ENCODE measurements at places on chromosomes 3 and 15. TPM values are rescaled to one million over a fixed set of nuclear protein-coding genes. Genes with fewer than 3 reads are reported as not detected.

- no peak for DNase-seq
Measured at GRCh38 chr3:81761904-81762580, 597 bp upstream of the GBE1 start.

DNA sequence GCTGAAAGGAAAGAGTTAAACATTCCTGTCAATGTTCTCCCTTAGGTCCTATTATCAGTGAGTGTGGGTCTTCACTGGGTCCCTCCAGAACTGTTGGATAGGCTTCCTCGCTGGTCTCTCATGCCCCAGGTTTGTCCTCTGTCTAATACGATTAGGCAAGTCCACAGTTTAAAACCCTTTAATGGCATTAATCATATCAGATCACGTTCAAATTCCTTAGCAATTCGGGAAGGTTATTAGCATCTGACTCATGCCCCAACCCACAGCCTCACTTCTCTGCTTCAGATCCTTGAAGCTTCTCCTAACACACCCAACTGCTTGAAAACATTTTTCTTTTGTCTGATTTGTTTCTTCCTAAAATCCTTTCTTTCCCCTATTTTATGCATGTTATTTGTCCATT, 224.3 kb upstream of the ATP10A start:
- DNase-seq, result no peak

DNA sequence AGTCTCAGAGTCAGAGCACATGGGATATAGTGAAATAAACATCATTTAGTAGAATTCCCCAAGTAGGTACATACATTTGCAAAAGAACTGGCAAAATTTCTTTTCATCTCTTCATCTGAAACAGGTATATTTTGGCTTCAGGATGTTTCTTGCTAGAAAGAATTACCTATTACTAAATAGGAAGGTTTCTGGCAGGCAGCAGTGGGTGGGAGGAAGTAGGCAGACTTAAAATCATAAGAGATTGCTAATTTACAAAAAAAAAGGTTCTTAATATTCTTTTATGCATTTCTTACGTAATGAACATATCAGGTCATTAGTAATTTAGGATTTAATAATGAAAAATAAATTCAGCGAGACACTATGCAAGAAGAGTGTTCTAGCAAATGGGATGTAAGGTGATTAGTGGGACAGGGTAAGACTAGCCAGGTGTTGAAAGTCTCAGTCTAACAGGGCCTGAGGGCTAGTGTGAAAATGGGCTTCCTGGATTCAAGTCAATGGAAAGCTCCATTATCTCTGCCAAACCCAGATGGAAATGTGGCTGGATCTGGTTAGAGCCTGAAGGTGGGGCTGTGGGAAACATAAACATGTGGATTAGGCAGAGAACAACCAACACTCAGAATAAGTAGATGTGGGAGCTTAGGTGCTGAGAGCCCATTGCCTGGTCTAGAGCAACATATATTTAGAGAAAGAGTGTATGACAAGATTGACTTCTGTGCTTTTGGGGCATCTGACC, 127.4 kb upstream of the FEZF2 start:
- DNase-seq, result no peak

GRCh38 chr3:187540847-187541246, 129.3 kb downstream of the SST start:
- DNase-seq, result no peak

DNA sequence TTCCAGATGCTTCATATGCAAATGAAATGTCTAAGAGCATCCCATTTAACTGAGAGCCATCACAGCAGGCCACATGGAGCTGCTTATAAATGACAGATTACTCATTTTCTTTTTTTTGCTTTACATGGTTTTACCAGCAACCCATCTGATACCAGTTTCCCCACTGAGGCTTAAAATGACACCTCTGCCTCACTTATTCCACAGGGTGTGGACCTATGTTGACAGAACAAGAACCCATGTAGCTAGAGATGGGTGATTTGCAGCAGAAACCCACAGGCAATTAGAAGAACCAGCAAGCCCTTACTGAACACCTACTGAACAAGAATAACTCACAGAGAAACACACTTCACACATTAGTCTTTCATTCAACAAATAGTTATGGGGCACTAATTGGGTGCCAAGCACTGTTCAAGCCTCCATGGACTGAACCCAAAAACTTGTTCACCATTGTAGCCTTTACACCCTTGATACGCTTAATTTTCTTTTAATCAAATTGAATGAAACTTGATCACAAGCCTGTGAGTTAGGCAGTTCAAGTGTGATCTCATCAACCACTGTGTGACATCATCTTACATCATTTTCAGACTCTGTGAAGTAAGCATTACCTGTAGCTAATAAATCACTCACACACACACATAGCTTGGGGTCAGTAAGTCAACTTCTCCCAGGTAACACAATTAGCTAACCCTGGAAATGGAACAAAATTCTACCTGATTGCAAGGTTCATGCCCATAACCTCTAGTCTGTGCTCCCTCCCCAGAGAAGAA, 45.4 kb downstream of the MAGI1 start:
- no peak for DNase-seq

GRCh38 chr3:137259089-137259488, 301.3 kb downstream of the IL20RB start:
- DNase-seq, result no peak

DNA sequence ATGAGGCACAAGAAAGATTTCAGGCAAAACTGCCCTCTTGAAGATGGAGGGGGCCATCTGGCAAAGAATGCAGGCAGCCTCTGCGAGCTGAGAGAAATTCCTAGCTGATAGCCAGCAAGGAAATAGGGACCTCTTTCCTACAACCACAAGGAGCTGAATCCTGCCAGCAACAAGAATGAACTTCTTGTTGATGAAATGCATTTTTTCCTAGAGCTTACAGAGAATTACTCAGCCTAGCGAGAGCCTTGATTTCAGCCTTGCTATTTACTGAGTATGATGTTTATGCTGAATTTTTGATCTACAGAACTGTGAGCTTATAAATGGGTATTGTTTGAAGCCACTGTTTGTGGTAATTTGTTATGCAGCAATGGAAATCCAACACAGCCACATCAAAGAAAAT, 148.5 kb upstream of the NAALADL2 start:
- DNase-seq, result no peak

- DNase-seq, result no peak
Measured at GRCh38 chr3:124034016-124034843, 42.3 kb upstream of the ROPN1 start.

DNA sequence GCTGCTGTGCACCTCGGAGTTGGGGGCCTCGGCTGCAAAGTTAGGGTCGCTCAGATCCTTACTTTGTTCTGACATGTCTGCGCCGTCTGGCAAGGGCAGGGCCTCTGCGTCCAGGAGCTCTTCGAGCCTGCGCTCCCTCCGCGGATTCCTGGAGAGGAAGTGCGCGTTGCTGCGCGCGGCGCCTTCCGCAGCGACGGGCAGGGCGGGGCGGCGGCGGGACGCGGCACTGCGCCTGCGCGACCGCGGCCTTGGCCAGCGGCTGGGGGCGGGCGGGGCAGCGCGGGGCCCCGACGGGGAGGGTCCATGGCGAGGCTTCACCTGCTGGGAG, at the start of gene NDN:
Gene NDN, minus strand, starts transcription at position 163 of the 328 bp plus-strand sequence. Its CDS starts 88 bp downstream, at position 75.
- DNase-seq, result peak; percentile 70

GRCh38 chr3:71903112-71903495, 118.2 kb upstream of the PROK2 start:
- DNase-seq, result no peak

DNA sequence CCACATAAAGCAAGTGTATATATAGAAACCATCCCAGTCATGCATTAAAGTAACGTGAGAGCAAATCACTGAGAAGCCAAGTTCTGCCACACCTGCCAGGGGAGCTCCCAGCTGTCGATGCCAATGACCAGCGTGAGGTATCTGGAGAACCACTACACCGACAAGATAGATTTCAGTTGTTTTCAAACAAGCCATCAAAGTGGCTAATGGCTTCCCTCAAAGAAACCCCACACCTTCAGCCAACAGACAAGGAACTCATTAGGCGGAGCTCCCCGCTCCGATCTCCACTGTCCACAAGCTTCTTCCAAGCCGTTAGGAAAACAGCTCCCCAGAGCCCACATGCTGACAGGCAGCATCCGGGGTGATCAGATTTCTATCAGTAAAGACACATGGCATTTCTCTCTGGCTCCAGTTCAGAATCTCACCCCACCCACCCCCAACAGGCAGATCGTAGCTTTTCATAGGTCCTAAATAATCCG, 54.2 kb upstream of the SPATA12 start:
- no peak for DNase-seq

- DNase-seq, result no peak
Measured at GRCh38 chr3:166582236-166582635, 745.0 kb upstream of the BCHE start.

DNA sequence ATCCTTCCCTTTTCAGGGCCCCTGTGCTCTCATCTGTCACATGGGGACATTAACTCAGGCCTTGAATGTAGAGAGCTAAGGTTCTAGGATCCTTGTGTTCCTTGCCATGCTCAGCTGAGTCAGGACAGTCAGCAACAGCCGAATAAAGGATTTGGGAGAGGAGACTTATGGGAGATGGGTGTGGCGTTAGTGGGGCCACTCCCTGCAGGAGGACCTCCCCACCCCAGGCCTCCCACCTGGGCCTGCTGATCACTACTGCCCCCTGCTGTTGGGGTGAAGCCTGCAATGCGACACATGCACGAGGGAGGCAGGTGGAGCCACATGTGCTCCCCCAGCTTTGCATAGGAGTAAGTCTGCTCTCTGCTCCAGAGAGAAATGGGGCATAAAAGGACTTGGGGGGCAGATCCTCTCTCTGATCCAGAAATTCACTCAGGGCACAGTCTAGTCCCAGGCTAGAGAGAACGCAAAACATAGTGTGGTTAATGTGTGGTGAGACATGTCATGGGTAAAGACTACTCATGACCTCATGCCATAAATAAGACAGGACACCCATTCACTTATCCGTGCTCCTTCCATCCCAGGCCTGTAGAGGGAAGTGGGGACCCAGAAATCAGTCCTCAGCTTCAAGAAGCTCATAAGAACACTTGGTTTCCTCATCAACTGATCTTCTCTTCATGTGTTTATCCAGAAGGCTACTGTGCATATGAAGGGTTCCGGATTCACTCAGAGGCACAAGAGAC, 19.4 kb downstream of the RBP1 start:
- DNase-seq, result no peak

DNA sequence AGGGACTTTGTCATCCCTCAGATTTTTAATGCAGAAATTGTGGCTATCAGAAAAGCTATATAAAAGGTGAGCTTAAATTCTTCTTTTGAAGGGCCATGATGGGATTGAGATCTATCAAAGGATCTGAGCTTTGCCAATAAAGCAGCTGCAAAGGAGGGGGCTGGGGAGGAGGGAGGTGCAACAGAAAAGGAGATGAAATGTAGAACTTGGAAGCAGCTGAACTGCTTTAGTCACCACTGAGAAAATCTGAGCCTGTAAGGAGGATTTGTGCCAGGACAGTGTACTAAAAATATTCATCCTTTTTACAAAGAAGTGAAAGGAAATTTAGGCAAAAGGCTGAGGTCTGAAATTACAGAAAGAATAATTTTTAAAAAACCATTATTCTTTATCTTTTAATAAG, 10.4 kb downstream of the TSPAN3 start:
- no peak for DNase-seq

GRCh38 chr15:85415783-85416182, 35.4 kb downstream of the AKAP13 start:
- DNase-seq, result no peak

- no peak for DNase-seq
Measured at GRCh38 chr3:133568294-133569014, 5.0 kb upstream of the CDV3 start.

GRCh38 chr3:45537970-45538640, 56.4 kb upstream of the LIMD1 start:
- DNase-seq, result peak; percentile 77

DNA sequence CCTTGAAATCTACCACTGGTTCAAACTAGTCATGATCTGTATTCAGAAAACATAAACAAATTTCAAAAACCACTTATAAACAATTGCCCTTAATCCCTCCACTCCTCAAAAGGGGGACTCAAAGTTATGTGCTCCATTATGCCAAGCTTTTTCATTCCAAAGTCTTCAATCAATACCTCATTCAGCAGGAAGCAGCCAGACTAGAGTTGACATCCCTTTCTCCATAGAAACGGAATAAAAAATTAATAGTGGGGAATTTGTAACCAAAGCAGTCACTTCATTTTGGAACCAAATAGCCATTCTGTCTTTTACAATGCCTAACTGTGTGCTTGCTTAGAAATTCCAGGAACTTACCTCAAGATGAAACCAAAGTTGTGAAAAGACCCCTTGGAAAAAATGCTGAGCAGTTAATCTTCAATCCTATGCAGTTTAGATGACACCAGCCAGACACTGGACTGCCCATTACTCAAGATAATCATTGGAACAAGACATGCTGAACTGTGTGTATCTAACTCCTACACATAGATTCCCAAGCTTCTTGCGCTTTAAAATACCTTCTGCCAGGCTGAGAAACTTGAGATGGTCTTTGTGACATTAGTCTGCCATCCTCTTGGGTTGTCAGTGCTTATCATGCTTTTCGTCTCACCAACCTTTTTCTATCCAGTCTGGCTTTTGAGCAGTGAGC, 406.2 kb downstream of the PLOD2 start:
- DNase-seq, result no peak

- DNase-seq, result no peak
Measured at GRCh38 chr3:189646853-189647542, 15.8 kb downstream of the TP63 start.

Gene ZNF717
- total RNA-seq, result 8.3 TPM

Gene GOLGA8J
- not detected for total RNA-seq

Gene REC114
- total RNA-seq, result not detected

Gene SYNPR
- 0.36 TPM for total RNA-seq

Gene TRNT1
- 15.3 TPM for total RNA-seq

Gene CYP11A1
- 0.49 TPM for total RNA-seq

Gene GOLGA8S
- 0.36 TPM for total RNA-seq

Gene P2RY1
- total RNA-seq, result 21.4 TPM

Gene SCN5A
- total RNA-seq, result 0.71 TPM

Gene ZPLD1
- not detected for total RNA-seq

Gene CHRFAM7A
- 4.3 TPM for total RNA-seq

Data from sigmoid colon (tissue), 7 donors.